ENCODE measurements at places on chromosomes 1 and 21.

- DNase-seq: no peak
Measured at GRCh38 chr1:213249395-213249794, 198.4 kb downstream of the RPS6KC1 start.

DNA sequence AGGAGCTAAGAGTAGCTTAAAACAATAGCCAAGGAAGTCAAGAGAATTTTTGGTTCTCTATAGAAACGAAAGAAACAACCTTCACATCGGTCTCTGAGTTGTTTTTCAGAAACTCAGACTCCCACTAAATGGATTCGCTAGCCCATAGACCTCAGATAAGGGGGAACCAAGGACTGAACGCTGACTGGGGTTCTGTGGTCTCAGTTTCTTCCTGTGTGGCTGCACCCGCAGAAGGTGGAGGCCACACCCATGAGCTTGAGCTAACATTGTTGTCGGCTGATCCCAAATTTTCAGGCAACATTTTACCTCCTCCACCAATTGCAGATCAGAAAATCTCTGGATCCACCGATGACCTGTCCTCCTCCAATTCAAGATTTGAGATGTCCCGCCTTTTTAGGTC lies 456.1 kb downstream of the AJAP1 start:
- DNase-seq: no peak

DNA sequence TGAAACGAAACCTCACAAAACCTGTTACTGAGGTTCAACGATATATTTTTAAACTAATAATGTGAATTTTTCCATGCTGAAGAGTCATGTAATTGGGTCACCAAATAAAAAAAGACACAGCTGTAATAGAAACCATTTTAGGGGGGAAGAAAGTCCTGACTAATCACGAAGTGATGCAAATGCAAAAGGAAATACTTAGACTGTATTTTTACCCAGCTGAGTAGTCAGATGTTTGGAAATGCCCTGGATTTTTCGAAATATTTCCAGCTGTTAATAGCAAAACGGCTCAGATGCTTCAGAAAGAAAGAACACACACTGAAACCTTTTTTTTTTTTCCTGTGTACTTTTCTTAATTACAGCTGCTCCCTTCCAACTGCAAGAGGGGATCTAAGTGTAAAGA lies 210.3 kb downstream of the SETD4 start:
- peak; percentile 29 for DNase-seq

- DNase-seq: no peak
Measured at GRCh38 chr1:171999756-172000155, 158.5 kb downstream of the DNM3 start.

GRCh38 chr1:214005708-214006107 lies 17.9 kb downstream of the PROX1 start:
- no peak for DNase-seq

DNA sequence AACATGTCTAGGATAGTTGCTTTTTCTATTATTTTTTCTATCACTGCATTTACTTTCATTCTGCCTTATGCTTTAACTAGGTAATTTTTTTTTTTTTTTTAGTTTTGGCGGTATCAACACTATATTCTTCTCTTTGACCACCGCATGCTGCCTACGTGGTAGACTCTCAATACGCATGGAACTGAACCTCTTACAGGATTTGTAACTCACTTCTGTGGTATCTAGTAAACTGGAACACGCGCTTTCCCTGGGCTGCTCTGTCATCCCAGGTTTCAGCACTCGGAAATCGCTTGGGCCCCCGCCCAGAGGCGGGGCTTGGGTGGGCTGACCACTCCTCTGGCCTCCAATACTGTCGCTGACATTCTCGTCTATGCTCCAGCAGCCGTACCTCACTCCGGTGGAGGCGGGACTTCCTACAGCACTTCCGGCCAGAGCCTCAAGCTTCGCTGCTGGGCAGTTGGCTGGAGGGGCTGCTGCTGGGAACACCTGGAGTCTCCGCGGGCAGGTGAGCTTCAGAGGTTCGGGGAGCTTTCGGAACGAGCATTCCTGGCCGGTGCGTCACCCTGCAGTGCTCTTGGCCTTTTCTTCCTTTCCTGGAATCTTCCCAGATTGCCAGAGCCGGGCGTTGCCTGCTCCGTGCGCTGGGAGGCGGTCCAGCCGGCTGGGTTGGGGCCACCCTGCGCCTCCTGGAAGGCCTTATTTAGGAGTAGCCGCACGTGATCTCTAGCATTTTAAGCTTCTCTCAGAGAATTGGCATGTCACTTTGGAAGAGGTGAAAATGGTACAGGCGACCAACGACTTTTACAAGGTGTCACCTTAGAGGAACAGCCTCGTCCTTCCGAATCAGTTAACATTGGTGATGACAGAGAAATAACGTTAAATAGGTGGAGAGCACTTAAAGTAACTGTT lies at the start of gene TBCE:
Gene TBCE, plus strand, starts transcription at position 428 of the 909 bp plus-strand sequence. CDS start 12,623 bp downstream, outside the sequence.
- peak; percentile 98 for DNase-seq

DNA sequence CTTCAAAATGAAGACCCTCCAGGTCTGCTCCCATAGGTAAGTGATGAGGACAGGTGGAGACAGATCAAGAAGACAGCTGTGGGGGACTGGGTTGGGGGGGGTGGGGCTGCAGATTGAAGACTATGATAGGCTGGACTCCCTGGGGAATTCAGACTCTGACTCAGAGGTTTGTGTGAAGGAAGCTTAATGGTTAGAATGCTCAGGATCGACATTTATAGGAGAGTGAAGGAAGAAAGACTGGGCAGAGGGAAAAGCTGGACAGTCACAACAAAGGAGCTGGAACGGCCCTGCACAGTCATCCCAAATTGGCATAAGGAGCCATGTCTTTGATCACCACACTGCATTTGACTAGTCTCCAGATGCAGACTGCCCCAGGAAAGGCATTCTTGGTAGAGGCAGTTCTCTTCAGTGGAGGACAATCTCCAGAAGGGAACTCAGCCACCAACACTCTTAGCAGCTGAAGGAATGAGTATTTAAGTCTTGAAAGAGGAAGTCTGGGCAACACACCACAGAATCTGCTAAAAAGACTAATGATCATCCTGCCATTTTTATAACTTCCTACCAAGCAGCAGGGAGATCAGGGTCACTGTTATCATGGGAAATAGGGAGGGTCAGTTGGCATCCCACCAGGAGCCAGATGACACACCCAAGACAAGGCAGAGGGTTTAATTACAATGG lies 120.0 kb upstream of the ZC3H11B start:
- DNase-seq: no peak

- DNase-seq: no peak
Measured at GRCh38 chr1:5644281-5645134, 347.7 kb downstream of the NPHP4 start.

DNA sequence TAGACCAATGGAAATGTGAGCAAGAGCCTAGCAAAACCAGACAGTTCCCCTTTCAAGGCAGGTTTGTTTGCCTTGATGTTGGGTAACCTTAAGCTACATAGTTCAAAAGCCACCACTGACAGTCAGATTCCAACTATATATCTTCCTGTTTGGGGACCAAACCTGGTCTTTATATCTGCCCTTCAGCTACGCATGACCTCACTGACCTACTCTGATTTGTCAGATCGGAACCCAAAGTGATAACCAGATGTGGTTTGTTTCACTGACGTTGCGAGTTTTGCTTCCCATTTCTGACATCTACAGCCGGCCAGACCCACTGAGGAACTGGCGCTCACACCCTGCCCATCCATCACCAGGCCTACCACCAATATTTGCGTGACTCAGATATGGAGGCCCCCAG lies 361.1 kb upstream of the CHRM3 start:
- DNase-seq: no peak

DNA sequence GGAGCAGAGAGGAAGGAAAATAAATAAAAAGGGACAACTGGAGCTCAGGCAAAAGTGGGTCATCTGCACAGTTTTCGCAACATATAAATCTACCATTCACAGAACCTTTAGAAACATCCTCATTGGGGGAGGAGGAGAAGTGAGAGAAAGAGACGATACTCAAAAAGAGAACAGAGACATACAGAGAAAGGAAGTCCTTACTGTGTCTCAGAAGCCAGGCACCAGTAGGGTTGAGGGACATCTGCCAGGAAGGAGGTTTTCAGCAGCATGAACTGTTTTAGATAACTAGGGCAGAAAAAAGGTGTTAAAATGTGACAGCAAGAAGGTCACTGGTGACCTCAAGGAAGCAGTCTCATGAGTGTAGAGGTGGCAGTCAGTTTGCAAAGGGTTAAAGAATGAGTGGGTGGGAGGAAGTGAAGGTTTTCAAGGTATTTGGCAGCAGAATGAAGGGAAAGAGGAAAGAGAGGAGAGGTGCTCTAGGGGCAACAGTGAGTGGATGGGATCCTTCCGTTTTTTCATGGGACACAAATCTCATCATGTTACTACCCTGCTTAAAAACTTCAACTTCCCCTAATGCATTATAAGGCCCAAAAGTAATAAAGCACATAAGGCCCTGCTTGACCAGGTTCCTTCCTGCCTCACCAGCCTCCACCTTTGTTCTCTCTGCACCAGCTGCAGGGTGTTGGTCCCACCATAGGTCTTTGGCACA lies 9.5 kb downstream of the JAK1 start:
- no peak for DNase-seq

DNA sequence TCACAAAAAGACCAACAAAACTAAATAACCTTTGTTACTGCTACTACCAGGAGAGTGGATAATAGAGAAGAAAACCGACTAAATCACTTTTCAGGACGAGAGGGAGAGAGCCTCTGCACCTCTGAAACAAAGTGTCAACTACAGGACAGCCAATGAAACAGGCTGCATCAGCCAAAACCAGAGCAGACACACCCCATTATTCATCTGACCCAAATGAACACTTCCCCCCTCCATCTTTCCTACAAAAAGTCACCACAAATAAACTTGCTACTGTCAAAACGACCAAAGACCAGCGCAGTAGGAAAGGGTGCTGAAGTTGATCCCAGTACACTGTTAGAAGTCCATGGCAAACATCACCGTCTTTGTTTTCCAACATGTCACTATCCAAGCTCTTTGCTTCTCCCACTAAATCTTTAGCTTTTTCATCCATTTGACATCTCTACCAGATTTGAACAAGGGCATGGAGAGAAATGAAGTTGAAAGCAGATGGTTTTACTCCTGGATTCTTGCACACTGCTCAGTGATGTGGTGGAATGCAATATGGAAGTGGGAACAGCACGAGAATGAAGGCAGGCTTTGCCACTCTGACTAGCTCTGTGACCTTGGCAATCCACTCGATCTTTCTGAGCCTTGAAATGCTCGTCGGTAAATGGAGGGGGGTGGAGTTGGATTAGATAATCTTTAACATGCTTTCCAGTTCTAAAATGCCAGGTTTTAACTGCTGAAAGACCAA lies 20.5 kb downstream of the DSTYK start:
- DNase-seq: no peak

- DNase-seq: no peak
Measured at GRCh38 chr1:155695072-155695471, 6.2 kb downstream of the DAP3 start.

- DNase-seq: no peak
Measured at GRCh38 chr1:1061682-1062345, 12.3 kb downstream of the RNF223 start.

- DNase-seq: no peak
Measured at GRCh38 chr1:101119289-101119688, 93.7 kb upstream of the DPH5 start.

DNA sequence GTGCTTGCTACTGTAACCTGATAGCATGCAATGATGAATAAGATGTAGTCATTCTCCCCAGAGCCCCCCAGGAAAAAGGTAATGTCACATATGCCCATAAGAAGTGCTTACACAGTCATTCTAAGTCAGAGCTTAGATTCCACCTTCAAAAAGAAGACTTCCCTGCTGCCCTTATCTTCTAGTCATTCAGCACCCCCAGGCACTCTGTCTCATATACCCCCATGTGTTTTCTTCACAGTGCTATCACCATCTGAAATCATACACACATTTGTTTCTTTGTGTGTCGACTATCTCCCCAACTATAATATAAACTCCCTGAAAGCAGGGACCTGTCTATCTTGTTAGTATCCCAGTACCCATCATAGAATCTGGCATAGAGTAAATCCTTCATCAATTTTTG lies 16.2 kb upstream of the OTUD3 start:
- no peak for DNase-seq

DNA sequence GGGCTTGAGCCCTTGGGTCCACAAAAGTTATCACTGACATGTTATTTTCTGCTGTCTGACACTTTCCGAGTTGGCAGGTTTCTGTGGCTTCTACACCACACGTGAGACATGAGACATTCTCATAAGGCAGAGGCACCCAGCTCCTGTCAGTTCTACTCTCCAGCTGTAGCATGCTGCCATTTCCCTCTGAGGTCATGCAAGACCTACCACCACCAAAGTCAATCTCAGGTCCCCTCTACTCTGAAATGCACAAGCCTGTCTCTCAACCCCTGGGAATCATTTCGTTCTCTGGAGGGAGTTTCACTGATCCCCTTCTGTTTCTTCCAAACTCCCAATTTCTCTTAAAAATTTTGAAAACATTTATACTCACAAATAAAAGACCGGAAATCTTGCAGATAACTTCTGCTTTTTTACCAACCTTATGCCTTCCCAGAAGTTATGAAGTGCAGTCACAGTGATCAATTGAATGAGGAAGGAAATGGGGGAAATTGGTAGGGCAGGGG lies 39.5 kb upstream of the CR2 start:
- no peak for DNase-seq

DNA sequence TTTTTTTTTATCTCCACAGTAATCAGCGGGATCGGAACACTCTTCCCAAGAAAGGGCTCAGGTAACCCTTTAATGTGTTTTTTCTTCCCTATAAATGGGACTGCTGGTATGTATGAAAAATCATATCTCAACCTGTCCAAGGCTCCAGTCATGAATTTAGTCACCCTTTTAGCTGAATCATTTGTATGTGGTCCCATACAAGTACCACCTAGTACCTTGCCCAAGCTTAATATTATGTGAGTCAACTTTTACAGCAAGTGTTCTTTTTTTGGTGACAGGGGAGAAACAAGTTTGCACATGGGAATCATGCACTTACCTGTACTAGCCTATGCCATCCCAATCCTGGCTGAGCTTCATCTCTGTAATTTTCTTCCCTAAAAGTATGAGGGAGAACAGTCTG lies 43.7 kb upstream of the IPO9 start:
- no peak for DNase-seq

DNA sequence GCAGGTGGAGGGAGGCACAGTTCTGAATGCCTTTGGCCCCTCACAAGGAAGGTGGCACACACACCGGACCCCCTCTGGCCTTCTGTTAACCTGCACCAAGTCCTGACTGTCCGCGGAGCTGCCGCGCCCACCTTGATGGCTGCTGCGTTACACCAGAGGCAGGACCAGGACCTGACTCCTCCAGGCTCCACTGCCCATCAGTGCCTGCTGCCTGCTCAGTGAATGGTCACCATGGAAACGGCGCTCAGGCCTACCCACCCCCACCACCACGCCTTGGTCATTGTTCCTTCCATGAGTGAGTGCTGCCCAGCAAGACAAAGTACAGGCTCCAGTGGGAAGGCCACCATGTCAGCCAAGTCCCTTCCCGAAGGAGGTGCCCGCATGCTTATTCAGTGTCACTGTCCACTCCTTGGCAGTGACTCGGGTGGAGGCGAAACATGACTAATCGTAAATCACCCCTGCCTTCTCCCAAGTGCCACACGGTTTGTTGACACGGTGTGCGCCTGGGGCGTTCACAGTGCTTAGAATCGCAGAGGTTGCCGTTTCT lies 57.3 kb downstream of the SLC37A1 start:
- DNase-seq: no peak

DNA sequence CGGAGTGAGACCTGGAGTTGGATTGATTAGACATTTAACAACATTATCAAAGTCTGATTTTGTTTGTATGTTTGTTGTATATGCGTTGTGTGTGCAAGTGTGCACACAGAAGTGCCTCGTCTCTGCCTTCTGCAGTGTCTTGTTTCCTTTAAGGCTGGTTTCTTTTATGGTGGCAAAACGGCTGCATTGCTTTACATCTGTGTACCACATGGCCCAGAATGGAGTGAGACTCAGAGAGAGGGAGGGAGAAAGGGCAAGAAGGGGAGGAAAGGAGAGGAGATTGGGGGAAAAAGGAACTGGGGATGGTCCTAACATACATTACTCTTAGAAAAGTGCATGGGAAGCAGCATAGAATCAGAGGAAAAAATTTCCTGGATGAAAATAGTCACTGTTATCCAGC lies 99.7 kb upstream of the WLS start:
- DNase-seq: no peak

Measured in brain microvascular endothelial cell (primary cell).